Esophagus mucosa (tissue), 1 donor: ENCODE measurements at places on chromosomes 5 and 9.
A peak's percentile ranks its signal among the peaks of the same experiment; 100 is the strongest.

DNA sequence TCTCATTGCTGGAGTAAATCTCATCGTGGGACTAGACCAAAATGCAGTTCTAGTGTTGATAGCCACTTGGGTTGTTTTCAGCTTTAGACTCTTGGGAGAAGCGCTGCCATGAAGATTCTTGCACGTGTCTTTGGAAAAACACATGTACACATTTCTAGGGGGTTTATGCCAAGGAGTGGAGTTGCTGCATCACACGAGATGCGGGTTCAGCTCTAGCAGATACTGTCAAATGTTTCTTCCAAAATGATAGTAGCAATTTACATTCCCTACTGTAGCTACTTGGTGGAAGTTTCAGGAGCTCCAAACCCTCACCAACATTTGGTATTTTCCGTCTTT, 52.3 kb upstream of the CPLX2 start:
- no peak for ATAC-seq

DNA sequence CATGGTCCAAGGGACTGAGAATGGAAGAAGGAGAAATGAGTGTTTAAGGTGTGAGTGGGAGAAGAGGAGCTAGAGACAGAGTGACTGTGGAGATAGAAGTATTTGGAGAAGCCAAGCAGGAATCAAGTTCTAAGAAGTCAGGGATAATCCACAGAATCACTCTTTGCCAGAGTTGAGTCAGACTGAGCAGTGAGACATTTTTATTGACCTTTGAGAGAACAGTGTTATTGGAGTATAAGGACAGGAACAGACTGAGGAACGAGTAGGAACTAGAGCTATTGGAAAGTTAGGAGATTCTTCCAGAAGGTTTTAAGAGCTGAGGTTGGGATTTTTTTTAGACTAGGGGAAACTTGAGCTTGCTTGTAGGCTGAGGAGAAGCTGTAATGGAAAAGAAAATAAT, 37.2 kb downstream of the RCL1 start:
- ATAC-seq, result no peak

- ATAC-seq, result no peak
These were observed 119.5 kb downstream of the PJA2 start for GRCh38 chr5:109290231-109290630.

DNA sequence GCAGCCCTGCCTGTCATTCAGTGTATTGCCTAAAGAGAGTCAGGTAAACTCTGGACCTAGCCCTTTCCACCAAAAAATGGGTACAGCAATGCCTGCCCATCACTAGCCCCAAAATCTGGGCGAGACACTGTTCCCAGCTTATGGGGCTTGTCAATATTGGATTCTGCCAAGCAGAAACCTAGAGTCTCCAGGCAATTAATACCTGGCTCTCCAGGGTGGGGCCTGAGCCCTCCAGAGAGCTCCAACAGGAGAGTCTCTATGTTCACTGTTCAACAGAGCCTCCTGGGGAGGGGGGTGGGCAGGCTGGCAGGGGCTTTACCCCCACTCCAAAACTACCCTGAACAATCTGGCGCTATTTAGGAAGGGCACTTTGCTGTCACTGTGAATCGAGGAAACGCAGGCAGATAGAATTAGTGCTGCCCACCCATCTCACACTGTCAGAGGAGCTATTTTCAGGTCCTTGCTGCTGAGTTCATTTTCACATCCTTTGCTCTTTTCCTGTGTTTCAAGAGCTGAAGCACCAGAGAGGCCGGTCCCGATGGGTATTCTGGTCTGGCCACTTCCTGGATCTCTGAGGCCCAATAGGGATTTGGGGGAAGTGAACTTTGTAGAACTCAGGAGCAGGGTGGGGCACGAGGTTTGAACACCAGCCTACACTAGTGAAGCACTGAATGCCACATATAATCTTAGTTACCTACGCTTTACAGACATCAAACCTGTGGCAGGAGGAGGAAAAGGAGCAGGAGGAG, 121.8 kb downstream of the C5orf15 start:
- ATAC-seq, result no peak

DNA sequence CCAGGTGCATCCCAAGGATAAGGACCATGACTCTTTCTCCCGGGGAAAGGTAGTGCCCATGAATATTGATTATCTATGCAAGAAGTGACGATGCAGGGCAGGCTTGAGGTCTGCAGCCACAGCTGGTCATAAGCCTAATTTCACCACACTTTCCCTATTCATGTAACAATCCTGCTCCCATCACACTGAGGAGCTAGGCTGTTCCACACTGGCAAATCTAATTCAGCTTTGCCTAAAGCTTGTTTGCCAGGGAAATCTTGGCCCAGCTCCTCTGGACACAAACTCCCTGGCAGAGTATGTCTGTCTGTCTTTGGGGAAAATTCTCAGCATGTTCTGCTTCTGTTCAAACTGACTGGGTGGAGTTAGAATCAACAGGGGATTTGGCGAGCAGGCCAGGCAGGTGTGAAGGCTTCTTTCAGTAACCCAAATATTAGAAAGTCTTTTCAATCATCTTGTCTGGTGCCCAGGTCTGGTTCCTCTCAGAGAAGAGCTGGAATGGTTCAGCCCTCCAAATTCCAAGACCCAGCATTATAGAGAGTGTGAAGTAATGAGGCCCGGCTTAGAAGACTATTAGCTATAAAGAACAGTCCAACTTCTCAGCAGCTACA, 88.5 kb upstream of the SPDL1 start:
- ATAC-seq, result no peak

- peak; percentile 53 for ATAC-seq
These were observed 9.0 kb upstream of the NSD1 start for GRCh38 chr5:177124486-177124991.

- ATAC-seq, result no peak
These were observed 142.1 kb upstream of the CCDC152 start for GRCh38 chr5:42614509-42614908.

- peak; percentile 15 for ATAC-seq
These were observed 33.2 kb upstream of the NOTCH1 start for GRCh38 chr9:136578915-136579649.

DNA sequence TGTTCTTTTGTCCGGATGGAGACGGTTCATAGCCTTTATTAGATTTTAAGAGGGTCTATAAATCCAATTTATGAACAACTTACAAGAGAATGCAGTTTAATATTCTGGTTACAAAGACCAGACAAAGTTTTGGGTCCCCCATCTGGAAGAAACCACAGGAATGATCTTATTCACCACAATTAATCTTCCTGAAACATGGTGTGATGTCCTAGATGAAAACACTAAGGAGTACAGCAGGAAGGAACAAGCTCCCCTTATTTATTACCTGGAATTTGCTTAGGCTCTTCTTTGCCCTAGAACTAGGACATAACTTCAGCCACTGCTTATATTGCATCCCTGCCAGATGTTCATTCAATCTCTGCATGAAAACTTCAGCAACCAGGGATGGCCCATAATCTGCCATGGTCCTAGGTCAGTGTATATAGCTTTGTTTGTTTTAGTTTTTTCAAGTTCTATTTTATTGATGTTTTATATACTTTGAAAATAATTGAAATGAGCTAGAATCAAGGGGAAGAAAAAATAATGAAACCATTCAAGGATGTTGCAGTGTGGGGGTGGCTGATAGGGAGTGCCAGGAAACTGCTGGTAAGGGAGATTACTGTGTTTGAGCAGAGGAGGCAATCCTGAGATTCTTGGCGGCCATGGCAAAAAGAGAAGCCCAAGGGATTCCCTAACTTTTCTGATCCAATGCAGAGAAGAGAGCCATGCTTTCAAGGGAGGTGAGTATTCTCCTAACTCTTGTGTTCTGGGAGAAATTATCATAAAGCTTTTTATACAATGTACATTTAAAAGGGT, 16.8 kb downstream of the TXNDC8 start:
- ATAC-seq, result no peak

GRCh38 chr9:68739621-68740174, 34.7 kb downstream of the PIP5K1B start:
- peak; percentile 31 for ATAC-seq

- no peak for ATAC-seq
These were observed 372.4 kb downstream of the MAT2B start for GRCh38 chr5:163877865-163878264.

GRCh38 chr9:111630182-111630963, 761 bp upstream of the DNAJC25 start:
- peak; percentile 37 for ATAC-seq

DNA sequence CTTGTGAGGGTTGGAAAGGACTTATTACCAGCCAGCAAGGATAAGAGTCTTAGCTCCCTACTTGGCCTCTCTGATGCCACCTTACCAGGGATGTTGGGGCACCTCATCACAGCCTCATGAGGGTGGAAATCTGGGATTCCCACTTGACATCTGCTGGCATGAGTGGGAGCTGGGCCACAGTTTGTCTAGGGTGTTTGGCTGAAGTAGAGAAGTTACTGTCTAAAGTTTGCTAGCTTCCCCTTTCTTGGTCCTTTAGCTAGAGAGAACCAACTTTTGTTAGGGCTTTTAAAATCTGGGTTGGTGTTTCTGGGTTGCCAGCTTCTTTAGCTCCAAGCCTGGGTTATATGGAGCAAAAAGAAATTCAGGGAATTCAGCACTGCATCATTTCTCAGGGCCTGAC, 57.5 kb upstream of the GNA14 start:
- ATAC-seq, result no peak

DNA sequence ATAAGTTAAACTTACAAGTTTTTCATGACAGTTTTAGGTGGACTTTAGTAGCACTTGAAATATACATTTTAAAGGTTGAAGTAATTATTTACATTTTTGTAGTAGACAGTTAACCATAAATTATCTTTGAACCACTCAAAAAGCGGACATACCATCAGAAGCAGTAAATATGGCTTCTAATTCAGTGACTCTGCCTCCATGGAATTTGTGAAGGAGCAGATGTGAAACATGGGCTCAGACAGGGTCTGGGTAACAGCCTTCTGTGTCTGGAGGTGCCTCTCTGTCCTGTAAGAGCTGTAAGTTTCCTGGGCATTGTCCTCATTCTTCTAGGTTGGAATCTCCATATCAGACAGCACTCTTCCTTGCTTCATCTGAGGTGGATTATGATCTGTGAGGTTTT, 12.4 kb downstream of the RLN2 start:
- no peak for ATAC-seq

DNA sequence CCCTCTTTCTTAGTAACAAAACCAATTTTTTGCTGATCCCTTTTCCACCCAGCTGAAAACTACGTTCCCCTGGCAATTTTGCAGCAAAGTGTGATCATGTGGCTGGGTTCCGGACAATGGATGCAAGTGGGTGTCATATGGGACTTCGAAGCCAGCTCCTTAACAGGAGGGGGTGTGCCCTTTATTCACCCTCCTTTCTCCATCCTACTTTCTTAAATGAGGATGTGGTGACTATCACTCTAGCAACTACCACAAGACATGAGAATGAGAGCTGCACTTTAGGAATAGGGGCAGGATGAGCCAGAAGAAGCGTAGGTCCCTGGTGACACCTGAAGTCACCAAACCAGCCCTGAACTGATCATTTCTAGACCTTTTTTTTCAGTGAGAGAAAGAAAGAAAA, 58.9 kb downstream of the IRF1 start:
- no peak for ATAC-seq

GRCh38 chr9:1535051-1535450, 480.1 kb upstream of the SMARCA2 start:
- ATAC-seq, result no peak

- ATAC-seq, result no peak
These were observed 341.0 kb downstream of the EBF1 start for GRCh38 chr5:158758675-158759074.

GRCh38 chr9:16152276-16153101, 599.6 kb downstream of the CCDC171 start:
- no peak for ATAC-seq

DNA sequence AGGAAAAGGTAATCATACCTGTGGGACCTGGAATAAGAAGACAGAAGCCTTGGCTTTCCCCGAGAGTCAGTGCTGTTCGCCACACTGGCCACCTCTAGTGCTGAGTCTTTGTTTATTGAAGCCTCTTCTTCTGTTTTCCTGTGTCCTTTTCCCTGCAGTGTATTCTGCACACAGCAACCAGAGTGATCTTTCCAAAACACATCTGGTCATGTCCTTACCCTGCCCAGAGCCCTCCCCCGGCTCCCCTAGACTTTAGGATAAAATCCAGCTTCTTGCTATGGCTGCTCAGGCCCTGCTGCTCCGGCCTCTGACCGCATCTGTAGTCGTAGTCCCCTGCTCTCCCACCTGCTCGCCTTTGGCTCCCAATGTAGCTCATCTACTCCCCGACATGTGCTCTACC, 28.3 kb downstream of the GALNT10 start:
- ATAC-seq, result no peak

- no peak for ATAC-seq
These were observed 20.2 kb downstream of the UBE2R2 start for GRCh38 chr9:33837138-33837537.

- ATAC-seq, result no peak
These were observed 215.2 kb upstream of the ELAVL2 start for GRCh38 chr9:24041160-24041690.

- ATAC-seq, result peak; percentile 19
These were observed 530 bp downstream of the UCK1 start for GRCh38 chr9:131530546-131530919.

DNA sequence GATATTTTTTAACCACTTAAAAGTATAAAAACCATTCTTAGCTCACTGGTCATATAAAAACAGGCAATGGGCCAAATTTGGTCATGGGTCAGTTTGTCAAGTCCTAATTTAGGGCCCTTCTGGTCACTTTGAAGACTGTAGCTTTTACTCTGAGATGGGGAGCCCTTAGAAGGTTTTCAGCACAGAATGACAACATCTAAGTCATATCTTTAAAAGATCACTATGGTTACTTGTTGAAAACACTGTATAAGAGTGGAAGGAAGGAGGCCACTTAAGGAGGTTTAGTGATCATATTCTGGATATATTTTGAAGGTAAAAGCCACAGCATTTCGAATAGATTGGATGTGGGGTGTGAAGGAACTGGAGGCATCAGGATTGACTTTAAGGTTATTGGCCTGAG, 76.7 kb downstream of the STRBP start:
- ATAC-seq, result no peak

GRCh38 chr9:137116027-137116507, 1.5 kb upstream of the DPP7 start:
- ATAC-seq, result no peak

GRCh38 chr9:108655818-108656217, 200.0 kb downstream of the ACTL7B start:
- ATAC-seq, result no peak

GRCh38 chr5:6338135-6338534, 40.2 kb downstream of the MED10 start:
- no peak for ATAC-seq

DNA sequence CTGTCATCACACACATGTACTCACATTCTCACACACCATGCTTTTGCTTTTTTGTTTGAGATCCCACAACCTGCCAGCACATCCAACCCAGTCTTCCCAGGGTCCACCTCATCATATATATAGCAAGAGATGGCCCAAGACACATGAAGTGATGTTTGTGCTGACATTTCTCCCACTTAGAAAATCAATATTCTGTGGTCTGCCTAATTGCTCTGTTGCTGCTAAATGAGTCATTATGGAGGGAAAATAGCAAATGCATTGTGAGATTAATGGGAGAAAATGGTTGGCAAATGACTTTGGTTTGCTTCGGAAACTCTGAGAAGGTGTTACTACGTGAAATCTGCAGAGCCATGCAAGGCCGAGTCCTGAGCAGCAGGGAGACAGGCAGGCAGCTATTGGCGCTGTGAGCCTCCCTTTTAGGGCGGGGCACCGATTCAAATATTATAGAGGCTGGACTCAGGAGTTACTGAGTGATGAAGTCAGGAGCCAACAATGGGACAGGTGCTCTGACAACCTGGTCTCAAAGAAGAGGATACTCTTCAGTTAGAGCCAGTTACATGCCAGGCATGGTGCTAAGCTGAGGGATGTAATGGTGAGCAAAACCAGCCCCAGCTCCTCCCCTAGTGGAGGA, 62.8 kb downstream of the DAB2IP start:
- no peak for ATAC-seq
